ENCODE measurements at places on chromosomes 2 and 18.

DNA sequence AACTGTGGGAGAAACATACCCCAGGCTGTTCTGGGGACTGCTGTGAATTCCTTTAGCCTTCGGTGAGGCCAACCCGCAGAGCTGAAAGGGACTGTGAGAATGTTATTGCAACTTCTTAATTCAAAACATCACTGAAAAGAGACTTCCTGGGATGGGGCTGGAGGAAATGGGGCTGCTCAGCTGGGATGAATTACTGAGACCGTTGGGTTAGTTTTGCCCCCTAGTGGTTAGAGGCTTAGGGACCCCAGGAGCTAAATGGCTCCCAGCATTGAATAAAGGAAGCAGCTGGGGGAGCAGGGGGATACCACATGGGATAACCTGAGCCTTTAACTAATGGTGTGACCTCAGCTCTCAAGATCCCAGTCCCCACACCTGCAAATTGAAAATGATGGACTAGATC is 941.1 kb upstream of the FANCL start:
- DNase-seq = peak; percentile 10

GRCh38 chr2:10826026-10826425 is 13.4 kb upstream of the PDIA6 start:
- no peak for DNase-seq

- DNase-seq = no peak
Measured at GRCh38 chr2:144382849-144383248, 137.1 kb downstream of the ZEB2 start.

DNA sequence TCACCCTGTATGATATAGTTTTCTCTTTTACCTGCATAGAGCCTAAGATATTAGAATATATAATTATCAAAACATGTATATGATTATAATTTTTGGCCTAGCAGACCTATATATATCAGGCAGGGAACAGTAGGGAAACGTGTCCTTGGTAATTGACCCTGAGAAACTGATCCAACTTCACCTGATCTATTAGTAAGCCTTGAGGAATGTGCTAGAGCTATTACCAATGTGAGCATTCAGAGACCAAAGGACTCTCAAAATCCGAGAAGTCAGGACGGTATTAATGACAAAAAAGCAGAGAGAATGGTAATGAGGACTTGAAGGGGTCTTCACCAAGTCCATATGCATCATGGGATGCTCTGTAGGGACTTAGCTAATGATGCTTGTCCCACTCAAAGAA is 571.9 kb downstream of the CPS1 start:
- no peak for DNase-seq

GRCh38 chr2:174796319-174796771 is 32.1 kb upstream of the CHRNA1 start:
- no peak for DNase-seq

DNA sequence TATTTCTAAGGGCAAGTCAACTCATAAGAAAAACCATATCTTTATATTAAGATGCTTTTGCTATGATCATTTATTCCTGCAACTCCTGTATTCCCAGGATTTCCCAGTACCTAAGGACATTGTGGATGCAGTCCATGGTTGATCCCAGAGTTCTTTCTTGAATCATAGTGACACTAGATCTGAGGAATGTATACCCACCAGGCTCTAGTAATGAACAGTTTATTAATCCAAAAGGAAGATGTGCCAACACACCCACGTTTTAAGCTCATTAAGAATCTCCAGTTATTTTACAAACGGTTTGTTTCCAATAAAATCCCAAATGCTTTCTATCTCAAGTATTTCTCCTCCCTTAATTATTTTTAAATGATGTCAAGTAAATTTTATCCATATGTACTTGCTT is 210.8 kb upstream of the ZEB2 start:
- no peak for DNase-seq

DNA sequence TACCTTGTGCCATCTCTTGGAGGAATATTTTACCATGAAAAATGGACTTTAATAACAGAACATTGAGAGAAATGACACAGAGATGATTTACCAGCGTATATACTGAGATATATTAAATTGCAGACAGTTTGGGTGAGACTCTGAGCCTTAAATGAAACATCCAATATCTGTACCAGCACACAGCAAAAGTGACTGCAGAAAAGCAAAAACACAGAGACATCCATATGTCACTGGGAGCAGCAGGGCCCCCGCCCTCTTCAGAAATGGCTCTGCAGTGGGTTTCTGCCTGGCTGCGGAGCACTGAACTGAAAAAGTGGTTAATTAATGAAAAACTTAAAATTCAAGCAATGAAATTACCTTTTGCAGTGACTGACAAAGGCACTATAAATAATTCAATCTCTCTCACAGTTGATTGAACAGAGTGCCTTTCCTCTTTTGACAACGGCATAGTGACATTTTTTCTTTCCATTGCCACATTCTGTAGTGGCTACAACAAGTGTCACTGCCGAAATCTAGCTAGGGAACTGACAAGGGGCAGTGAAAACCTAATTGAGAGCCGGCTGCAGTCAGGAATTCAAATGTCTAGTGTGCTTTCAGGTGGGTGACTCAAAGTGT is 353.4 kb downstream of the ALK start:
- no peak for DNase-seq

DNA sequence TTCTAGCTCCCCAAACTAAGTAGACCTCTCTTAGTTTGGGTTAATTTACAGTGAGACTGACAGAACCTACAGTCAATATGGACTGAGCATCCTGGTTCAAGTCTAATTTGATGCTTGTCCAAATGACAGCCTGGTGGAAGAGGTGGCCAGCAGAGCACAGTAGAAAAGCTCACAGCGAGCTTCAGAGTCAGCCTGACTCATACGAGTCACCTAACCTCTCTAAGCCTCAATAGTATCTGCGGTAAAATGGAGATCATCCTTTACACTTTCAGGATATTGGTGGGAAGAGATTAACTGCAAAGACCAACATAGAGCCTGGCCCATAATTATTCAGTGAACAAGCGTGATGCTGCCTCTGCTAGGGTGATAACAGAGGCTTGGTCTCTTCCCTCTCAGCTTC is 54.5 kb downstream of the DOCK10 start:
- DNase-seq = no peak

DNA sequence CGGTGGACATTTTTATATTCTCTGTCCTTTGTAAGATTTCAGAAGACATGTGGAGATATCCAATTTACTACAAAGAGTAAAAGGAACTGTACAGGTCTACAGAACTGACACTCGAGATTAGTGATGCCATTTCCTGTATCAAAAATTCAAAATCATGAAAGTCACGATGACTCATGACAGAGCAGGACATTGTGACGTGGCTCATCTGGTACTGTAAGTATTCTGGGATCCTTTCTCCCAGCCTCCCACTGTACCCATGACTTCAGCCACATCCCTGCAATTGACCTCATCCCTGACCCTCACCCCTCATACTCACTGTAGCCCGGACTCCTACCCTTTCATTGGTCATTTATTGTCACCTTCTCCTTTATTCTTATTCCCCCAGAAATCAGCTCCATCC is 736.5 kb downstream of the EPHA4 start:
- no peak for DNase-seq

- DNase-seq = no peak
Measured at GRCh38 chr2:201471732-201472393, 20.3 kb downstream of the STRADB start.

DNA sequence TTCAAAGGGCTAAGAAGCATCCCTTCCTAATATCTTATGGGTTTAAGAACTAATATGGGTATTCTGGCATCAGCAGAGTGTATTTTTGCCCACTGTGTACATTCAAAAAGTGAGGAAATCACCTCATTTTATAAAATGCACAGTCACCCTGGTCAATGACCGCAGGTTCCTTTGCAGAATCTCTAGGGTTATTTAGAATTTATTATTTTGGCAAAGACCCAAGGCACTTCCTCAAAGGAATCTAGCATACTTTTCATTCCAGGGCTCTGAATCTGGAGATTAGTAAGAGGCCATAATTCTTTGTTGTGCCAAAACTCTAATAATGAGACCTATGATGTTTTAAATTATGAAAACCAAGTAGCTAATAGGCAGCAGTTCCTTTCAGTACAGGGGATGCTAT is 27.2 kb upstream of the CDH2 start:
- DNase-seq = no peak

DNA sequence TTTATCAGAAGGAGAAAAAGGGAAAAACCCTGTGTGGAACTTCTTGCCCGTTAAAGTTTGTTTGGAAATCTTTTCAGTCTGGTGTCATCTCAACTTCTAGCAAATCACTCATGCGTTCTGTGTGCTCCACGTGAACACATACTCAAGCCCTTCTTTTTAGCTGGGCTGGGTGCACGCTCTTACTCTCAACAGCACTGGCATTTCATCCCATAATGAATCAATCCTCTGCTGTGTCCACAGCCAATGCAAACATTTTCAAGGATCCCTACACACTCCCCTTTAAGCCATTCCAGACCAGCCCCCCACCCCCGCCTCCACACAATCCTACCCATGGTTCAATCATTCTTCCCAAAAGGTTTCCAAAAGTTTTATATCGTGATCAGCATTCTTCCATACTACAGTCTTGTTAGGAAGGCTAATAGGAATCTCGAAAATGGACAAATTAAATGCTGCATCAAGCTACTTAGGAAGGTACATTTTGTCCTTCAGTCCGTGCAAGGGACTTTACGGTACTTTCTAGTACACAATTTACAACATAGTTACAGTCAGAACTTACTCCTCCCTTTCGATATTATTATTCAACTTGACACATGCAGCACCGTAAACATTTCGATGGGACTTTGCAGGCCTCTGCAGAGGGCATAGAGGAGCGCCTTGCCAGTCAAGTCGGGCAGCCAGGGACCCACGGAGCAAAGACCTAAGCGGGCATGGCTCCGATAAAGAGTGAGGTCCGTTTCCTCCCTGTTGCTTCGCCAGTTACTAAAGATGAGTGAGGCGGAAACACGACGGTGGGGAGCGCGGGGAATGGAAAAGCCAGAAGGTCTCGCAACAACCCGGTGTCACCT is 1.4 kb downstream of the PTGR3 start:
- no peak for DNase-seq

GRCh38 chr2:76157531-76157930 is 446.8 kb upstream of the GCFC2 start:
- DNase-seq = no peak

GRCh38 chr2:119111115-119111975 is 47.2 kb downstream of the C1QL2 start:
- no peak for DNase-seq

DNA sequence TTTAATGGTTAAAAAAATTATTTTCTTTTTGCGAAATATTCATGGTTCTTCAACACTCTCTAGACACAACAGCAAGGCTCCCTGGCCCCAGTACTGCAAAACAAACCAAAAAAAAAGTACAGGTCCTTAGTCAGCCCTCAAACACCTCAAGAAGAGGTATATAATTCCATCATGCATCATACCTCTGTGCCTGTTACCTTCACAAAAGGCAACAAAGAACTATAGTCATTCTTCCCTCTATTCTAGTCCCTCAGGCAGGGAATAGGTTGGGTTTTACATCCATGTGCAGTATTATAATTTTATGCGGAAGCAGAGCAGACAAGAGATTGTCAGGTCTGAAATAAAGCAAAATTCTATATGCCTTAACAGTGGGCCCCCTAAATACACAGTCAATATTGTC is 8.5 kb downstream of the NFE2L2 start:
- DNase-seq = no peak

GRCh38 chr2:241202681-241203080 is 14.2 kb downstream of the ANO7 start:
- no peak for DNase-seq

DNA sequence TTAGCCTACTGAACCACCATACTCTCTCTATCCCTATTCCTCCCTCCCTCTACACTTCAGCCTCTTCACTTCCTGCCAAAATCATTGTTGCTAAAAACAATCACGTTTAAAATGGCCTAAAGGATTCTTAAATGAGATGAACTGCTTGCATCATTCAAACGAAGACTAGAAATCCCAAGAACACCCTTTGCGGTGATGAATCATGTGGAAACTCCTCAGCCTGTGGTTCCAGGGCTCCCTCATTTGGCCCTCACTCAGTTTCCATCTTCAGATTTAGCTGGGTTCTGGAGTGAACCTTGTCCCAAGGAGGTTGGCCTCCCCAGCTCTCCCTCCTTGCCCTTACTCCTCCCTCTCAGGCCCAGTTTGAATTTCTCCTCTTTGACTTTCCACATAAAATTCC is 125.6 kb upstream of the CDC42EP3 start:
- no peak for DNase-seq

DNA sequence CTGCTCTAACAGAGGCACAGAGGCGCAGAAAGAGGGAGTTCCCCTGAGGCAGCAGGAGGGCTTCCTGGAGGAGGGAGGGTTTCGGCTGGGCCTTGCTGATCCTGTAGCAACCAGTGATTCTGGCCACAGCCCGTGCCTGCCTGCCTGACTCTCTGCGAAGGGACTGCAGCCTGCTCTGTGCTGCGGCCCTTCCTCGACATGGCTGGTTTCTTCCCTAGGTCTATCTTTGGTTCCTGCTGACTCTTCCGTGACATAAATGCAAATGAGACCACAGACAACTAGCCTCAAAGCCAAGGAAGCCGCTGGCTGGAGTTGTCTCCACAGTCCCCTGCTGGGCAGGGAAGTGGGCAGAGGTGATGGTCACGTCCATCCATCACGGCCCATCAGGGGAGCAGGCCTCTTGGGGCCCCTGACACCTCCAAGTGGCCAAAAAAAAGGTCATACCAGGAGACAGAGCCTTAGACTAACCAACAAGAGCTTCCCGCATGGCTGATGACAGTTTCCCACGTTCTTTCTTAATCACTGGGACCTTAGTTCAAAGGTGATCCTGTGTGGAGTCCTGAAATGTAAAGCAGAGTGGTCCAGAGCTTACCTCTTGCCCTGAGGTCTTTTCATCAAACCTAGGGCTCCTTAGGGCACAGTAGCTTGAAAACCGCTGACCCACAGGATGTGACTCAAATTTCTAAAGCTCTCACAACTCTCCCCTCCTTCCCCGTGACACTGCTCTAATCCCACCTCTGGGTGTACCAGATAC is 55.3 kb downstream of the HS1BP3 start:
- DNase-seq = no peak

GRCh38 chr2:13524492-13524891 is 807.8 kb downstream of the TRIB2 start:
- DNase-seq = no peak

DNA sequence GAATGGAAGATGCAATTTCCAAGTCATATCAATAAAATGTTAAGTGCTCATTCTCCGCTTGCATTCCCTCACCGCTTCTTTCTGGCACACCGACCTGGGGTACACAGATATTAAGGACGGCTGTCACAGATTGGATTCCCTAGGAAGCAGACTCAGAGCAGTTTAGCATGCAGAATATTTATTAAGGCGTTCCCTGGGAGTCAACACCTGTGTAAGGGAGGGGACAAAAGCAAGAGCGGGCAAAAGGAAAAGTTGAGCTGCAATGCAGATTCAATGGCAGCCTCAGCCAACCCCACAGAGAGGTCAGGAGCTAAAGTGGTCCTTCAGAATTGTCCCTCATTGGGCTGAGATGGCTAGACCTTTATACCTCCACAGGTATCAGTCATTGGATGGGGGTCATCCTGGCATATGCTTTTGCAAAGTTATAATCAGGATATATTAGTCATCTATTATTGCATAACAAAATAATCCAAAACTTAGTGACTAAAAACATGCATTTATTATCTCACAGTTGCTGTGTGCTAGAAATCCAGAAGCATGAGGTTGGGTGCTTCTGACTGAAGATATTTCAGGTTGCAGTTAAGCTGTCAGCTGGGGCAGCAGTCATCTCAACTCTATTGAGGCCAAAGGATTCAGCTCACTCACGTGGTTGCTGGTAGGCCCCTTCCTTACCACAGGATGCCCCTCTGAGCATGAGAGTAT is 27.0 kb upstream of the INO80D start:
- DNase-seq = no peak
